ENCODE measurements at places on chromosomes 6 and 20.

- no peak for DNase-seq
Measured at GRCh38 chr20:14062171-14062570, 66.9 kb downstream of the MACROD2 start.

DNA sequence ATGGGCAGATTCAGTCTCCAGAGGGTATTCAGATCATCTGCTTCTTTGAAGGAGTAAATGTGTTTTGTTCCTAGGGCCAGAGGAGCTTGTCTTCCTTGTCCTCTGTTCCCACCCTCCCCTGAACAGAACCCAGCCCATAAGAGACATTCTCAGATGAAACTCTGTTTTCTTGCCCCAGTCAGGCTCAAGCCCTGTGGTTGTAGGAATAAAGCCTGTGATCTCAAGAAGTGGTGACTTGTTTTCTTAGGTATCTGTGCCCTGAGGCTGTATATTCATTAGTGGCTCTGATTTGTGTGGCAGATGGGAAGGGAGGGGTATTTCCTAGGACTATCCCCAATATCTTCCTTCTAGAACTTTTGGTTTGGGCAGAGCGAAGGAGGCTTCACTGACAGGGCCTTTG, 27.9 kb downstream of the GSS start:
- no peak for DNase-seq

GRCh38 chr6:80020381-80021120, 16.1 kb downstream of the TTK start:
- no peak for DNase-seq

DNA sequence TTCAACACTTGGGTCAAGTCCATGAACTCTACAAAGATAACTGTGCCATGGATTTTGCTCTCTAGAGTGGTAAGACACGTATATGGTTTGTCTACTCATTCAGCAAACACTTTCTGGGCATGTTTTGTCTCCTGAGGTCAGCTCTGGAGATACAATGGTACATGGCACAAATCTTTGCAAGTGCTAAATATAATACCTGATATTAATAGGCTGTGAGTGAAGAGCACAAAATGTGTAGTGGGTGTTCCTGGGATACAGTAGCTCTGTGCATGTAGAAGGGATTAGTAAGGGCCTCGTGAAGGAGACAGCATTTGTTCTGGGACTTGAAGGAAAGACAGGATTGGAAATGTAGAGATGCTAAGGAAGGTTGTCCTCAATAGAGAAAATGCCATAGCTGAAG, 360.9 kb downstream of the BCKDHB start:
- DNase-seq = no peak

- no peak for DNase-seq
Measured at GRCh38 chr6:107173779-107174178, 58.5 kb upstream of the BEND3 start.

GRCh38 chr6:13402711-13403110, 74.4 kb upstream of the TBC1D7 start:
- DNase-seq = no peak

DNA sequence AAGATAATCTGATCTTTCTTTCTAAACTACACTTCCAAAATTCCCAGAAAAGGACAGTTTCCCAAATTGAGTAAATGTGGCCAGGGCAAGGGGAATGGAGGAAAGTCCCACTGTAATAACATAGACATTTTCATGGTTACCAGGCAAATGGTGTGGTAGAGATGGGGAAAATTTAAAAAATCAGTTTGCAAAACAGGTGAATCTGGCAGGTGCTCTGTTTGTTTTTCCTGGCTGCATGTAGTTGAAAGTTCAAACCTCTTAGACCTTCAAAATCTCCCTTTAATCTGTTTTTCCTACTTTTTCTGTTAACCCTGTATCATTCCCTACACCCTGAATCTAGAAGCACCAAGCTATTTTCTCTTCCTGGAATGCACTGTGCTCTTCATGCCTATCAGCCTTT, 2.0 kb upstream of the BCKDHB start:
- no peak for DNase-seq

DNA sequence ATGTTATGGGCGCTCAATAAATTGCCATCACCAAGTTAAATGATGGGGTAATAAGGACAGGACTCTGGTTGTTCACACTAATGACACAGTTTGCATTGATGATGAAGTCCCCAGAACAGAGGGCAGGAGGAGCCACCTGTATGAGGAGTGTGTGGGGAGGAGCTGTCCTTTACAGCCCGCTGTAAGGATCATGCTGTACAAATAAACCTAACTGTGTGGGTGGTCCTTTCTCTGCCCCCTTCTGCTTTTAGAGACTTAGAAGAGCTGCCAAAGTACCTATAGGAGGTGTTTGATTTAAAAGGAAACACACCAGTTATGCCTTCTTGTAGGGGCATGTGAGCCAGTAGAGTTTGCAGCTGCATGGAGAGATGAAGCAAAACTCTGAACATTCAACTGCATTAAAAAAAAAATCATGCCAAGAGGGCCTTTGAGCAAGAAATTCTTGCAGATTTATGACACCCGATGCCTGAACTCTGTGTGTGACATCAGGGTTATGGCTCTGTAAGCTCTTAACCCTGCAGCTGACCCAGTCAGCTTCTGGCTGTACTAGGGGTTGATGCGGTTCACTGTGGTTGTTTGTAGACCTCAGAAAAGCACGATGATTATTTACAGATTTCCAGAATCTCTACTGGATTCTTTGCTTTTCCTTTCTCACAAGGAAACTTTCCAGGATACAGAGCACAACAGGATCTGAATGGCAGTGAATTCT, 67.4 kb downstream of the UST start:
- no peak for DNase-seq

DNA sequence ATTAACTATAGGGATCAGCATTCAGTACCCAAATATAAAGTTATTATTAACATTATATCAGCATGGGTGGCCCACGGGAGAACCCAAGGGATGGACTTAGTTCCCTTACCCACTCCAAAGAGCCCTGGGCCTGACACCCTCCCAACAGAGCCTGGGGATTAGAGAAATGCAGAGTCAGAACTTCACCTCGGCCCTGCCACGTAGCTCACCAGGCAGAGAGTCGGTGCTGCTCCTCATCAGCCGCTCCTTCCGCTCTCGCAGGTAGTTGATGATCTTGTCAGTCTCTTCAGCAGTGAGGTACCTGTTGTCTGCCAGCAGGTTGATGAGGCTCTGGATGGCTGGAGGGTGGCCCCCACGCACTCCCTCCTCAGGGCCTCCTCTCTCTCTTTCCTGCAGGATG, 26.6 kb downstream of the NCOA5 start:
- no peak for DNase-seq

- DNase-seq = no peak
Measured at GRCh38 chr6:6090861-6091607, 84.3 kb upstream of the NRN1 start.

DNA sequence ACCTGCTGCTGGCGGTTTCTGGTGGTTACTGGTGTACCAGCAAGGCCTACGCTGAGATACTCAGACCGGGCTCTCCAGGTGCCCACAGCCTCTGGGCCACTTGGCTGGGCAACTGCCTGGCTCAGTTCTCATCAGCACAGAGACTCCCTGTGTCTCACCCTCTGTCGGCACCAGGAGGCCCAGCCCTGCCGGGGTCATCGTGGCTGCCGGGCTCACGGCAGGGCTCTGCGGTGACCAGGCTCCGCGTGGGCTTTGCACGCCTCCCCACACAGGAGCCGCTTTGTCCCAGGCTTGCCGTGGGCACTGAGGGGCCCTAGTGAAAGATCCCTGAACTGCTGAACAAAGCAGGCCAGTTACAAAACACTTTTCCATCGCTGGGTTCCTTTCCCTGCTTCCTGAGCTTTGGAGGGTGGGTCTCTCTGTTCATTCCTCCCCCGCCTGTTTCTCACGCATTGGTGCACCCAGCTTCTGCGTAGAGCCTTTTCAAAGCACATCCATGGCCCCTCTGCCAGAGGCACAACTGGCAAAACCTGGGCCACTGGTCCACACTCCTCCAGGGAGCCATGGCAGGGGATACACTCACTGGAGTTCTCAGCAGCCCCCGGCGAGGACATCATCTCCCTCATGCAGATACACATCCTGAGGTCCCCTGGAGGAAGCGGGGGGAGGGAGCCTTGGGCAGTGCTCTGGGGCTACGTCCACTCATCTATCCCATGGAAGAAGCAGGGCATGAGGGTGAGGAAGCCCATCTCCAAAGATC, 117.0 kb downstream of the NFATC2 start:
- no peak for DNase-seq

- DNase-seq = no peak
Measured at GRCh38 chr20:4873396-4873795, 127.9 kb downstream of the SLC23A2 start.

GRCh38 chr6:31354864-31355582, 2.0 kb downstream of the HLA-B start:
- DNase-seq = no peak

DNA sequence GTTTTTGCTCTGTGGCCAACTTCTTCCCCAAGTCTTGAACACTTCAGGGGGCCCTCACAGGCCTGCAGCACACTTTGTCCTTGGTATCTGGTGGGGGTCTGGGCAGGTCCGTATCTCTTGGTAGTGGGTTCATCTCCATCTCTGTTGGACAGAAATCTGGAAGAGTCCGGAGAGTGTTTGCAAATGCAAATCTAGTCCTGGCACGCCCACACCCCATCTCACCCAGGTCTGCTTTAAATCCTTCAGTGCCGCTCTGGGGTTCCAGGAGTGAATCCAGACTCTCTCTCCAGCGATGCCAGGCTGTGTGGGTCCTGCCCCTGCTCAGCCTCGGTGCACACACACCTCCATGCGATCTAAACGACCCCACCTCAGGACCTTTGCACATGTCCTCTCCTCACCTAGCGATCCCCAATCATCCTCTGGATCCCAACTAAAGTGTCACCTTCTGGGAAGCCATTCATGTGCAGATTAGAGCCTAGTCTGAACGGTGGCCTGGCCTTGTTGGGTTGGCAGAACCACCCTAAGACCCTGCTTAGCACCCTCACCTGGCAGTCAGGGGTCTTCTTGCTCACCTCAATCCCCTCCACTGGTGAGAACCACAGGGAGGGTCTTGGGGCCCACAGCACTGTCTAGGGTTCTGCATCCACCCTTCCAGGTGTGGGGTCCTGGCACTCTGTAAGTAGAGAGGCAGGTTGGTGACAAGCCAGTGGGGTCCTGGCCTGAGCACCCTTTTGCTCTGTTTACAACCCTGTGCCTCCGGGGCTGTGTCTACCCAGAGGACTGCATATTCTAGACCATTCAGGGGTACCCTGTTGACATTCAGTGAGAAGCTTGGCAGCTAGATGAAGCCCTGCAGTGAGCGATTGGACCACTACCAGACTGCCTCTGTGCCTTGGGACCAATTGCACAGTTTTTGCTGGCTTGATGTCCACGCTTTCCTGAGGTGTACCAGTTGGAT, 100.8 kb downstream of the SYCP2 start:
- DNase-seq = no peak

All from A172 (cell line).